Activated naive CD4-positive, alpha-beta T cell (primary cell): ENCODE measurements at places on chromosomes 16 and 17.

DNA sequence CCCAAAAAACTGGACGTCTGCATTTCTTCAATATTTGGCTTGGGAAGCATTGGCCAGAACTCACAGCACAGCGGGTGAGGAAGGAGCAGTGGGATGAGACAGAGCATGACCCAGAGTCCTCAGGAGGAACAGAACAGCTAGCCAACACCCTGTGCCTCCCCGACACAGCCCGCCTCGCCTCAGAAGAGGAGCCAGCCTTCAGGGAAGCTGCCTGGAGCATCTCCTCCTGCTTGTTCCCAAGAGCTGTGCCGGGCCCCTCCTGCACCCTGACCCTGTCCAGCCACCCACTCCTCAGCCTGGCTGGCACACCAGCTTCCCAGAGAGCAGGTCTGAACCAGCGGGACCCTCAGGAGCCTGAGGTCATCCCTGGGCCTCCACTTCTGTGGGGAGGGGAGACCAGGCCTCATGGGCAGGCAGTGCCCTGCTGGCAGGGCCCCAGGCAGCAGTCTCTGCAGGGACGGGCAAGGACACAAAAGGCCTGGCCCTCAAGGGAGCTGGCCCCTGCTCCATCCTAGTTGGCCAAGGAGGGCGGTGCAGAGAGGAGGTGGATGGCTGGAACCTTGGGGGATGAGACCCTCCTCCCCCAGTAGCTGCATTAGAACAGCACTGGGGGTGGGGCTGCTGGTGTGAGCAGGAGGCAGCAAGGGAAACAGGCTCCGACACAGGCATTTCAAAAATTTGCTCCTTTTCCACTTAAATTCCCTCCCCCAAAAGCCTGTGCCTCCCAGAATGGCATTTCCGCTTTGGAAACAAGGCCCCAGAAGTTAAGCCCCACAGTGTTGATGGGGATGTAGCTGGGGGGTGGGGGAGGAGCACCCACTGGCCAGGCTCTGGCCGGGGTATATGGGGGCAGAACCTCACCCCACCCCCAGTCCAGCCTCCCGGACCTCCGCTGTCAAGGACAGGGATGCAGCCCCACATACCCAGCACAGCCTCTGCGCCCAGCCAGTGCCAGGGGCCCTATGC, 1.8 kb upstream of the BCAR1 start:
- no peak for DNase-seq

GRCh38 chr17:45031231-45032173, 19.9 kb downstream of the DCAKD start:
- DNase-seq = no peak

- DNase-seq = peak; percentile 45
These were observed 6.6 kb downstream of the PLEKHH3 start for GRCh38 chr17:42669977-42670788.

- DNase-seq = no peak
These were observed 51.2 kb upstream of the DHX40 start for GRCh38 chr17:59513934-59514841.

- DNase-seq = no peak
These were observed 10.1 kb downstream of the ERN2 start for GRCh38 chr16:23702951-23703350.
